ENCODE measurements at places on chromosomes 1 and 21.

GRCh38 chr1:212669102-212669501 lies 30.5 kb downstream of the BATF3 start:
- DNase-seq: no peak

GRCh38 chr1:84642774-84643173 lies 47.5 kb downstream of the SSX2IP start:
- no peak for DNase-seq

- DNase-seq: no peak
These were observed 63.1 kb downstream of the COQ8A start for GRCh38 chr1:227003165-227003564.

DNA sequence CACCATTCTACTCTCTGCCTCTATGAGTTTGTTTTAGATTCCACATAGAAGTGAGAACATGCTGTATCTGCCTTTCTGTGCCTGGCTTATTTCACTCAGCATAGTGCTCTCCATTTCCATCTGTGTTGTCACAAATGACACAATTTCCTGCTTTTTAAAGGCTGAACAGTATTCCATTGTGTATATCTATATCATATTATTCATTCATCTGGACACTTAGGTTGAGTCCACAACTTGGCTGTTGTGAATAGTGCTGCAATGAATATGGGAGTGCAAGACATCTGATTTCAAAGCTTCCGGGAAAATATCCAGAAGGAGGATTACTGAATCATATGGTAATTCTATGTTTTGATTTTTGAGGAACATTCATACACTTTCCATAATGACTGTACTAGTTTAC lies 20.1 kb upstream of the DONSON start:
- DNase-seq: no peak

- DNase-seq: no peak
These were observed 2.0 kb downstream of the HNRNPU start for GRCh38 chr1:244862354-244862698.

- DNase-seq: no peak
These were observed 8.9 kb downstream of the LSS start for GRCh38 chr21:46219591-46220239.

DNA sequence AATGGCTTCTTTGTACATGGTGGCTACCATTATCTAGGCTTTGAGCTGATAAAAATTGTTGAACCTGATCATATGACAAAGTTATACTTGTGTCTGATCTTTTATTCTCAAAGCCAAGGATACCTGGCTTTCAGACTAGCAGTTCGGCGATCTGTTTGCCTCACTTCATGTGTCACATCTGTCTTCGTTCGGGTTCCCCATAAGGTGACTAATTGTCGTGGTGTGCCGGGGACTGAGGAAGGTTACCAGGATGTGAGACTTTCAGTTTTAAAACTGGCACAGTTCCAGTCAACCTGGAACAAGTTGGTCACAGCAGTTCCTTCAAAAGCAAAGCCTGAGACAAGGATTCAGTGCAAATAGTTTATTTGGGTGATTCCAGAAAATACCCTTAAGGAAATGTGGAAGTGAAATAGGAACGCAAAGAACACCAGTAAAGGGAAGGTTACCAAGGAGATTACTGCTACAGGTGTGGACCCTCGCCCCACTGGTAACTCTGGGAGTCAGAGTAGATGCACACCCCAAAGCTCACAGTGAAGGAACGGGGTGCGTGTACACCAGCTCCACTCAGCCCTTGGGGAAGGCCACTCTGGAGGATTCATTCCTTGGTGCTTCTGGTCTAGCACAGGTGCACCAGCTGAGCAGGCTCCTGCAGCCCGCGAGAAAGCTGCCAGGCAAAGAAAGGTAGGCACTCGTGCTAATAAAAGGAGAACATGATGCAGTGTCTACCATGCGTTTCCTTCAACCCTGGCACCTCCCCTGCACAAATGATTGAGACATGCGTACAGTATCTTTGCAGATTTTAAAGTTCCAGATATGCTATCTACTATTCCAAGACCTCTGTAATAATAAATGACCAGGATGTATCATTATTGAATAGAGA lies 69.0 kb downstream of the VWA5B1 start:
- no peak for DNase-seq

DNA sequence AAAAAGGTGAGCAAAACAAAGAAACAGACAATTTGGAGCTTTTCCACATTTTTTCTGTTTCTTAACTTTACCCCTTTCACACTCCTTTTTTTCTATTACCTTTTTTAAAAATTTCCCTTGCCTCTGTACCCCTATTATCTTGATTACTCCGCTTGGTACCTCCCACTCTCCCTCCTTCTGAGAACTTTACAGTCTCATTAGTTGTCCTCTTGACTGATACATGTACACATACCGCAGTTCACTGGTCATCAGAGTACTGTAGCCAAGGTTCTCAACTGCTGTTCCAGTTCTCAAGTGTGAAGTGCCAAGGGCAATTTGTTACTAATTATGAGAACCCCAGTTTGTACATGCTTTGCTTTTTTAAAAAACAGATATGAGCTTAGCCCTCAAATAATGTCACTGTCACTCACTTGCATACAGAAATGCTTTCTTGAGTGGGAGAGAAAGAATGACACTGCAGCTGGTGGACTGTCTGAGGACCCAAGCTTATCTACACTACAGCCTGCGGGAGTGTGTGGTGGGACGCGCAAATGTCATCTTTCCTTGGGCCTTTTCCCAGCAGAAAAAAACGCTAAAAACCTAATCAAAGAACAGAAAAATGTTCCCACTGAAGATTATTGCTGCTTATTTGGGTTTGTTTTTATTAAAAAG lies 160.8 kb downstream of the DISP1 start:
- no peak for DNase-seq

DNA sequence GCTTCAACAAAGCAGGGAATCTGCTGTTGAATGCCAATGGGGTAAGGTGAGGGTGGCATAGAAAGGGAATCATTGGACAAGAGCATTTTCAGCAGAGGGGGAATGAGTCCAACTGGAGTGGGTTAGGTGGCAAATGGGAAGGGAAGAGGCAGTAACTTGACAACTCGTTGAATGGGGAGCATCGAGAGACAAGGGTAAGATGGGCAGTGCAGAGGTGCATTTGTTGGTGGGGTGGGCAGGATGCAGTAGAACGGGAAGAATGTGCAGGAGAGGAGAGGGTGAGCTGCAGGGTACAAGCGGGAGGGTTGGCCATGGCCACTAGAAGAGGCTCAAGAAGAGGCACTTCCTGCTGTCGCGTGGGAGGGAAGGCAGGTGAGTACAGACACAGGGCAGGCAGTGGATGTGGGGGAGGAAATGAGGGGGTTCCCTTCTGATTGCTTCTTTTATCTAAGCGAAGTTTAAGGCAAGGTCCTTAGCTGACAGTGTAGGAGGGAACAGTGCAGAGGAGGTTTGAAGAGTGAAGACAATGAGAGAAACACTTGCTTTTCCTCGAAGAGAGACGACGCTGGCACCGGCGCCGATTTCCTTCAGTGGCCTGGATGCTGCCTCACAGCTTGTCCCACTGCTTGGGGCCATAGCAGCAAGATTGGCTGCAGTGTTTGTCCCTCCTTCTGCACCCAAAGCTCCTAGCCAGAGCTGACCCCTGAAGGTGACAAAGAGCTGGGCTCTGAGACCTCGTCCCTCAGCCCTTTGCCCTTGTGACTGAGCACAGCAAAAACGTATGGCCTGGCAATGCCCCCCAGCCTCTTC lies 3.2 kb upstream of the IKBKE start:
- DNase-seq: no peak

DNA sequence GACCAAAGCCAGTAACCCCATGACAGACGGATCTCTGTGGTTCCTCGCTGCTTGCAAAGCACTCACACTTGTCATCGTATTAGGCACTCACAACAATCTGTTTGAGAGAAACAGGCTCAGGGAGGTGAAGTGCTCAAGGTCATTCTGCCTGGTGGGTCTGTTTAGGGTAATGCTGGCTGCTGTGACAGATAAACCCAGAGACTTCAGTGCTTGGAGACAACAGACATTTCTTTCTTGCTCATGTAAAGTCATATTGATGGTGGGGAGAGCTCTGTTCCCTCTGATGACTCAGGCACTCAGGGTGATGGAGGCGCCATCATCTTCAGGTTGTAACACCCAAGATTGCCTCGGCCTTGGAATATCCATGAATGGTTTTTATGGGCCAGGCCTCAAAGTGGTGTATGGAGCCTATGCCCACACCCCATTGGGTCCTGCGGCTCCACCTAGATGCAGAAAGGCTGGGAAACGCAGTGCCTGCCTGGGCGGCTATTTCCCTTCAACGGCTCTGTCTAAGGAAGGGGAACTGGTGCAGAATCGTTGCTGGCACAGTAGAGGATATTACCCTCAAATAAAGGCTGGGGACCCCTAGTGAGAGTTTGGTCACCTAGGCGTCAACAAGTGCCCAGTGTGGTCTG lies 71.6 kb upstream of the SELENON start:
- no peak for DNase-seq

- no peak for DNase-seq
These were observed 99.0 kb downstream of the IER5 start for GRCh38 chr1:181187337-181188126.

DNA sequence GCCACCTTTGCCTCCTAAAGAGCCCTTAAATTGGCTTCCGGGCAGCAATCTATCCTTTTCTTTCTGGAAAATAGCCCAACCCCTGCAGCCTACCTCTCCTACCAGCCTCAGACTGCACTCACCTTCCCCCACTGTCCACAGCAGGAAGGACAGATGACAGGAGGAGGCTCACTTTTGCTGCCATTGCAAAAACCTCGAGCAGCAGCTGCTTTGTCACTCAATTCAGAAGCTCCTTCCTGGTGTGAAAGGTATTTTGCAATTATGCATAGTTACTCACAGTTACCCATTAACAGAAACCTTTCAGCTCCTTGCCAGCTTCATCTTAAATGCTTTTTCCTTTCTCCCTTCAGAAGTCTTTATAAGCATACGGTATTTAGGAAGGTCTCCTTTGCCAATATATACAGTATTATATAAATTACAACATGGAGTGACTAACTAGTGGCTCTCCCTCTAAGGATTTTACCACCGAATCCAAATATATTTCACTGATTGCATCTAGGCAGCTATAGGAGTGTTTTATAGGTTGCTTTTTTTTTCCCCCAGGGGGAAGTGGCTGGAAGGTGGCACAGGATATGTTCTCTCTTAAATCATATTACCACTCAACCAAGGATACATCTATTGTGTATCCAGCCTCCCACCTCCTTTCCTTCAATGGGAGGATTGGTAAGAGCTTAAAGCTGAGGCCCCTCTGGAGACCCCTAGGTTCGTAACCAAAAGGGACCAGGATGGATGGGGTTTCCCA lies 142.1 kb upstream of the IPO9 start:
- DNase-seq: peak; percentile 33

- DNase-seq: no peak
These were observed 173.1 kb downstream of the KIF26B start for GRCh38 chr1:245327842-245328241.

DNA sequence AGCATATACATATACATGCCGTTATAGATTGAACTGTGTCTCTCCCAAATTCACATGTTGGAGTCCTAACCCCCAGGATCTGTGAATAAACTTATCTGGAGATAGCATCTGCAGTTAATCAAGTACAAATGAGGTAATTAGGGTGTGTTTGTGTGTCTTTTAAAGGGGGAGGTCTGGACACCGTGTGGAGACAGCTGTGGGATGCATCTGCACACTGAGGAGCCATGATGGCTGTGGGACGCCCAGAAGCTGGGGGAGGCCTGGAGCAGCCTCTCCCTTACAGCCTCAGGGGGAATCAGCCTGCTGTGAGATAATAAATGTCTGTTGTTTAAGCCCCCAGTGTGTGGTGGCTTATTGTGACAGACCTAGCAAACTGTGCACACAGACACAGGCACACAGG lies 51.8 kb upstream of the COL18A1 start:
- no peak for DNase-seq

DNA sequence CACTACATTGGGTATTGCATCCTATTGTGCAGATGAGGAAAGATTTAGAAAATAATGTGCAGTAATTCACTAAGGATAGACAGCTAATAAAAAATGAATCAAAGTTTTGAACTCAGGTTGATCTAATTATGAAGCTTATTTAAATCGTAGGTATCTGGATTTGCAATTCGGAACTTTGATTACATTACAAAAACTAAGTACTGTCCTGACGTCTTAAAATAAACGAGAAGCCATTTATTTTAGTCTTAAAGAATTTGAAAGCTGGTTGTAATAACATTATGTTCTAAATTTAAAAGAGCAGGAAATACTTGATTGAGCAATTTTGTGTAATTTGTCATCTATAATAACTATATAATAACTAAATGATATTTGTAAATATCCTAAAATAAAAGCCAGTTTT lies 235.9 kb downstream of the TPR start:
- no peak for DNase-seq

DNA sequence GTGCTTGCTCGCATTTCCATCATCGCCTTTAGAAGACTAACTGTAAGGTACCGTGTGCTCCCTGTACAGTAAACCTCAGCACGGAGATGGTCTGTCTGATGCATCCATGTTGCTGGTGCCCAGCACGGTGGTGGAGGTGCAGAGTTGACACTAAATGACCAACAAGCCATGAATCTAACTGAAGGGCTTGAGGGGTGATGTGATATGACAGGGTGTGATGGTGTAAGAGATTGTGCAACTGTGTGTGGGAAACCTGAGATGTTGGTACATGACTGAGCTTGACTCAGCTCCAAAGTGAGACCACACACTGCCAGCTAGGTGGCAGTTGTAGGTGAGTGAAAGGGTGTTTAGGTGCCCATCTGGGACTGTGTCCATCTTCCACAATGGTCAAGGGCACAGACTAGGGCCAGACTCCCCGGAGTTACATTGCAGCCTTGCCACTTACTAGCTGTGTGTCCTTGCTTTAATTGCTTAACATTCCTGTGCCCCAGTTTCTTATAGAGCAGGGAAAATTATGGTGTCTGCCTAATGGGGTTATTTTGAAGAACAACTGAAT lies 21.4 kb downstream of the SLC2A1 start:
- peak; percentile 65 for DNase-seq

- DNase-seq: no peak
These were observed 12.7 kb downstream of the TESK2 start for GRCh38 chr1:45478121-45478814.
